ENCODE measurements at places on chromosomes 5 and 9. TPM values are rescaled to one million over a fixed set of nuclear protein-coding genes. Genes with fewer than 3 reads are reported as not detected.
A peak's percentile ranks its signal among the peaks of the same experiment; 100 is the strongest.

NPR3 gene
- not detected for total RNA-seq

PTGS1 gene
- total RNA-seq, result 0.54 TPM

CCDC152 gene
- 4.3 TPM for total RNA-seq

RNF14 gene
- 28.7 TPM for total RNA-seq

PCAT7 gene
- not detected for total RNA-seq

KIF24 gene
- 6.1 TPM for total RNA-seq

OMD gene
- total RNA-seq, result not detected

NMUR2 gene
- total RNA-seq, result not detected

PCDHGA9 gene
- total RNA-seq, result 0.39 TPM

GFI1B gene
- total RNA-seq, result not detected

MLLT3 gene
- 33.8 TPM for total RNA-seq

- DNase-seq, result no peak
These were observed 61.4 kb upstream of the RUFY1 start for GRCh38 chr5:179488975-179489374.

- no peak for DNase-seq
These were observed 182.3 kb downstream of the CFAP90 start for GRCh38 chr5:7668627-7669026.

- DNase-seq, result no peak
These were observed 616.0 kb upstream of the EDIL3 start for GRCh38 chr5:85000671-85001070.

- no peak for DNase-seq
These were observed 509.8 kb downstream of the EBF1 start for GRCh38 chr5:158589939-158590338.

DNA sequence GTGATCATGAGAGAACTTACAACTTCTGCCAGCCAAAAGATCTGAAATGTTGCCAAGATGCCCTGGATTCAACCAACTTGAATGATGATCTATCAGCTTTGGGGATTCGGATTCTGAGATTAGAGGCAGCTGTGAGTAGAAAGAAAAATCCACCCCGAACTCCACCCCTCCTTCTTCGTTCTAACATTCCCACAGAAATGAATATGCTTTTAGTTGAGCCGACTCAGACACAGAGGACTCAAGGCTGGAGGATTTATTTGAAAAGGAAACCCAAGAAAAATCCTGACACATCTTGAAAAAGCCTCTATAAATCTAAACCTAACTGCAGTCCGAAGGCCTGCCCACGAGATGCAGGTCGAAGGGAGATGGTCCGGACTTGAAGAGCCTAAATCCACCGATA is 275.0 kb downstream of the GAS1 start:
- DNase-seq, result no peak

GRCh38 chr5:83430130-83431010 is 41.2 kb upstream of the VCAN start:
- peak; percentile 38 for DNase-seq

- DNase-seq, result no peak
These were observed 20.2 kb upstream of the TJP2 start for GRCh38 chr9:69153707-69154521.

DNA sequence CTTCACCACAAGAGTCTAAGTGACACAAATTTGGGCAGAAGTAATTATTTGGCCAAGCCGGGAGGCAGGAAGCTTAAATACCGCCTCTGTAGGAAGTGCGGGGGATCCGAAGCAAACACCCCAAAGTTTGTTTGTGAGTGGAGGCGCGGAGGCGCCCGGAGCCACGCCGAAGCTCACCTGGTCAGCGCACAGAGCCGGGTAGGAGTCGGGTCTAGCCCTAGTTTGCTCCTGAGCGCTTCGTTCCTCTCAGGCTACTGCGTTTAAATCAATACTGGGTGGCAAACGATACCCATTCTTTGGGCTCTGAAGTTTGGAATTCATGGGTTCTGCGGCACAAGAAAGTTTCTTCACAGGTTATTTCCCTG is 855 bp downstream of the MCC start:
- no peak for DNase-seq

DNA sequence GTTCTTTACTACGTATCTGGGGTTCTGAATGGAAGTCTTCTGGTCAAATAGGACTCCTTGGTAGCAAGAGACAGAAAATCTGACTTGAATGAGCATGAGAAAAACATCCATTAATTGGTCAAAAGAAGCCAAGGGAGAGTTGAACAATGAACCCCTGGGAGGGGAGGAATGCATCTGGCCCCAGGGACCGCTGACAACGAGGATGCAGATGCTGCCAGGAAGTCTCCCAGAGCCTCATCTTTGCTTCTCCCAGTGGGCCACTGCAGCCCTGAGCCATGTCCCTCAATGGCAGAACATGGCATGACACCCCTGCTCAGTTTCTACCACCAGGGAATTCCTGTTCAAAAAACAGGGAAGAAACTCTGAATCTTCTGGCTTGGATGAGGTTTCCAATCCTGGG is 50.5 kb upstream of the ICE1 start:
- DNase-seq, result no peak

- DNase-seq, result no peak
These were observed 16.5 kb downstream of the DNAI1 start for GRCh38 chr9:34475097-34475496.

DNA sequence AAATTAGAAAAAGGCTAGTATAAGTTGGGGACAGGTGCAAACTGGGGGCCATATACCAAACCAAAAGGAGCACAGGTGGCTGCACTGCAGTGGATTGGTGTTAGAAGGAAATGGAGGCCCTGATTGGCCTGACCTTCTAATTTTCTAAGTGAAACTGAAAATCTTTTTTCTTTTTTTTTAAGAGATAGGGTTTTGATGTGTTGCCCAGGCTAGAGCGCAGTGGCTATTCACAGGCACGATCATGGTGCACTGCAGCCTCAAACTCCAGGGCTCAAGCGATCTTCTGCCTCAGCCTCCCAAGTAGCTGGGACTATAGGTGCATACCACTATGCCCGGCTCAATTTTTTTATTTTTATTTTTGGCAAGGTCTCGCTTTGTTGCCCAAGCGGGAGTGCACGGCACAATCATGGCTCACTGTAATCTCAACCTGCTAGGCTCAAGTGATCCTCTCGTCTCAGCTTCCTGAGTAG is 9.8 kb upstream of the CCDC69 start:
- no peak for DNase-seq

GRCh38 chr9:16637218-16637617 is 233.3 kb downstream of the BNC2 start:
- DNase-seq, result no peak

GRCh38 chr5:157285310-157286035 is 19.6 kb downstream of the CYFIP2 start:
- DNase-seq, result no peak

GRCh38 chr9:75134495-75134894 is 46.2 kb downstream of the OSTF1 start:
- no peak for DNase-seq

- no peak for DNase-seq
These were observed 2.4 kb downstream of the MYORG start for GRCh38 chr9:34374339-34374738.

- DNase-seq, result no peak
These were observed 12.0 kb downstream of the FRMD3 start for GRCh38 chr9:83526211-83526610.

GRCh38 chr5:154242442-154242841 is 51.9 kb downstream of the GALNT10 start:
- DNase-seq, result no peak

- no peak for DNase-seq
These were observed 80.9 kb upstream of the SNX2 start for GRCh38 chr5:122693963-122694362.
